ENCODE measurements at places on chromosomes 7 and 10.

DNA sequence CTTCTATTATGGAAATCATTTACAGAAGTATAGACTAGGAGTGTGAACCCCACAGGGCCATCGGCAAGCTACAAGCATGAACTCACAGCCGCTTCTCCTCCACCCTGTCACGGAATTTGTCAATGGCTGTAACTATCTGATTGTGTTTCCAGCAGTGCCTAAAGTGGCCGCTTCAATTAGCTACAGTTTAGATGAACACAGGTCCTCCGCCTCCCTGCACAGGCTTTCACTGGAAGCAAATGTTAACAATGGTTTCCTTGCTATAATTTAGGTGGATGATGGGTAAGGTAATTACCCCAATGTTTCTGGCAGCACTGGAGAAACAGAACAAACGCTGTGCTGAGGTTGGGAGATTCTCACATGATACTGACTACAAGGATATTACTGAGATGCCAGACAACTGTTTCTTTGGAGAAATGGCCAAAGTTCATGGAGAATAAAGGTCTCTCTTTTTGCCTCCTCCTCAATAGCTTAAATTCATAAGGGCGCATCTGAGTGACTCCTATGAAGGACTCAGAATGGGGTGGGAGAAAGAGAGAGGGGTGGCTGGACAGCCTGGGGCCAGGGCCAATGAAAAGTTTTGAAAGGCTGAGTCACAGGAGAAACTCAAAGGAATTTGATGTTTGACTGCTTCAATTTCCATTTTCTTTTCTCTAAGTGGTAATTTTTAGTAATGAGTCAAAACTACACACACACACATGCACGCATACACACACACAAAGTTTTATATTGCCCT lies 78.9 kb downstream of the SVIL start:
- peak; percentile 63 for DNase-seq

GRCh38 chr10:58174831-58175230 lies 92.9 kb downstream of the IPMK start:
- no peak for DNase-seq

GRCh38 chr7:153070141-153070540 lies 310.6 kb downstream of the ACTR3B start:
- DNase-seq, result no peak

DNA sequence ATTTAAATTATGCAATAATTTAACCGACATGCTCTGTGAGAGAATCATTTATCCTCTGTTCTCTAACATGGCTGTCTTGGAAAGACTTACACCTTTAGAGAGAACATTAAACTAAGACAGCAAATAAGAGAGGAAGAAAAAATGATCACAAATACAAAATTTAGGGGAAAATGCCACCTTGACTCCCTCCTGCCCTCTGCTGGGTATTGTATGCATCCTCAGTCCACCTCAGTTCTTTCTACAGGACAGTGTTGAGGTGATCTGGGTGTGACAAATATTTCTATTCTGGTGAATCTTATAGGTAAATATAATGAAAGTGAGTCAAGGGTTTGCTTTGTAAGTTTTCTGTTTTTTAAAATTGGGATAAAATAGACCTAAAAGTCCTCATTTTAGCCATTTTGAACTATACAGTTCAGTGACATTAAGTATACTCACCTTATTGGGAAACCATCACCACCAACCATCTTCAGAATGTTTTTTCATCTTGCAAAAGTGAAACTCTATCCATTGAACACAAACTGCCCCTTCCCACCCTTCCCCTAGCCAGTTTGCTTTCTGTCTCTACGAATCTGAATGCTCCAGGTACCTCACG lies 61.5 kb upstream of the ELMO1 start:
- no peak for DNase-seq

- DNase-seq, result no peak
These were observed 49.9 kb upstream of the VOPP1 start for GRCh38 chr7:55622241-55622640.

DNA sequence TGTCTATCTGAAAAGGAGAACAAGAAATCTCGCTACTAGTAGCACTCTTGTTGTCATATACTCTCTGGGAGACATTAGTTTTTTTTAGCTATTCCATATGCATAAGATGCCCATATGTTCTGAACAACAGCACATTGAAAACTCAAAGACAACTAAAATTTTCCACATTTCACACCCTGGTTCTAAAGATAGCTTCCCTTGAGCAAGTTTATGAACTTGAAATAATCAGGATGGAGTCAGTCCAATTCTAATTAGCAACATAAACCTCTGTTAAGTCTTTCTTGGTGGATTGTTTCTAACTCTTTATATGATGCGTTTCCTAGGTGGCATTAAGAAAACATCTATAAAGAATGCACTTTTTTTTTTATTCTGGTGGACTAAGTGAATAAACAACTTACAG lies 1095.3 kb downstream of the GRM8 start:
- no peak for DNase-seq

DNA sequence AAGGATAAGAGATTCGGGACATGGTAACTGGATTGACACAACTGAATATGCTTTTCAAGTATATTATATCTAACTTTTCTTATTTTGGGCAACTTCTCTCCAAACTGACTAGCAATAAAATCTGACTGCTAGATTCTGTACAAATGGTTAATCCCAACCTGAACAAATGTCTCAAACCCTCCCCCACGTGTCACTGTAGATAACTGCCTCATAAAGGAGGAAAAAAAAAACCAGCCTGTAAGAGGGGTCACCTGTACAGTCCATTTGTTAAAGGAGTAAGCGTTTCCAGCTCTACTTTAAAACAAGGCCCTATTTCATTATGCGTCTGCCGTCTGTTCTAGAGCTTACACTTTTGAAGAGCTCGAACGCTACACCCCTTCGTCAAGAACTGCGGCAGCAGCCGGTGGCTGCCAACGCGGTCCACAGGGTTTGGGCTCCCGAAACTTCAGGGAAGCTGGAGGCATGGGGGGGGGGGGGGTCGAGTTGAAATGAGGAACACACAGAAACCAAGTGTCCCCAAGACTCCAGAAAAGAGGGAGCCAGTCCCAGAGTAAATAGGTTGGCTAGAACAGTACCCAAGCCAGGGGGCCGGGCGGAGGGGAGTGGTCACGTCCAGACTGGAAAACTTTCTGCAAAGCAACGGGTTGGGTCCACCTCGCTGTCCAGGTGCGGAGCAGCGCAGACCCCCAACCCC lies 492 bp downstream of the COG5 start:
- no peak for DNase-seq

- DNase-seq, result no peak
These were observed 120.0 kb upstream of the EGFR start for GRCh38 chr7:54898659-54899340.

DNA sequence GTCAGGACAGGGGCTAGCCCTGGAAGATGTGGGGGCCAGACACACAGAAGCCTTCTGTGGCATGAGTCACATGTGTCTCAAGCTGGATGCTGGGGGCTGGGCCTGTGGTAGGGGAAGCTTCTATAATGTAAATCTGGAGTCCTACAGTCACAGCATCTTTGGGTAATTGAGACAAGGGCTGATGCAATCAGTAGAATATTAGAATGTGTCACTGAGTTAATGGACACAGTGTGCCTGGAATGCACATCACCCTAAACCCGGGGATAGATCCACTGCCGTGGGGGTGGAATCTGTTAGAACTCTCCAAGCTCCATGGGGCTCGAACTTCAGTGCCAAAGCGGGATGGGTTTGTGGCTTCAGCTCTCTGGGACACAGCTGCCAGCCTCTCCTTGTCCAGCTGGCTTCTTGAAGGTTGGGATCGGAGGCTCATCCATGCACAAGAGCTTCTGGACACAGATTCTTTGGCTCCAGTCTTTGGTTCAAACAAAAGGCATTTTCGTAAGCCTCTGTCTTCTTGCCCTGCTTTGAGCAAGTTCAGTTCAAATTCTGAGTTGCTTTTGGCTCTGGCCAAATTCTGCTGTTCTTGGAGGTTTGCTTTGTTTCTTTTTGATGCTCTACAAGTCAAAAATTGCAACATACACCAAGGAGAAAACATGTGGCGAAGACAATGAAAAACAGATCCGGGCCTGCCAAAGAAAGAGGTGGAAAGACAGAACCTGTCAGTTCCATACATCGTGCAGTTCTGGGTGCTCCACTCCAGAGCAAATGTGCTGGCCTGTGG lies 194.8 kb upstream of the ZNF32 start:
- DNase-seq, result no peak

GRCh38 chr10:117924820-117925219 lies 121.9 kb downstream of the RAB11FIP2 start:
- no peak for DNase-seq

GRCh38 chr10:101967713-101968112 lies 88.3 kb downstream of the ARMH3 start:
- no peak for DNase-seq

DNA sequence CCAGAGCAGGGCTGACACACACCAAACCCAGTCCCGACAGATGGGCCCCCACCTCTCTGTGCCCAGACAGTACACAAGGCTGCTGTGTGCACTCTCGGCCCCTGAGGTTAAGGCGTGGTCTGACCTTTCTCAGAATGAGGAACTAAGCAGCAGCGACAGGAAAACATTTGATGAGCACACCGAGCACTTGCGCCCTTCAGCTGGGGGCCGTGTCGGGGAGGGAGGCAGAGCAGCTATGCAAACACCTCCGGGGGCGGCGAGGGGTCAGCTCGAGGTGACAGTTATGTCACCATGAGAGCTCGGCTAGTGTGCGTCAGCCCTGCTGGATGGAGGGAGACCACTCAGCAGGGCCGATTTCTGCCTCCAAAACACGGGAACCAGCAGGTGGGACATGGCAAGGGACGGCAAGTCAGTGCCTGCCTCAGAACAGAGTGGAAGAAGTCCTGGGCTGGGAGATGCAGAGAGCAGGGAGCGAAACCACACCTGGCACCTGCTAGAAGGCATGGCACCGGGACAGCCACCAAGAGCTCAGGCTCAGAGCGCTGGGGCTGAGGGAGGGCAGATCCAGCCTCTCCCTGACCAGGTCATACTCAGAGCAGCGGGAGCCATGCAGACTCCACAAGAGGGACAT lies 57.4 kb downstream of the CHST15 start:
- no peak for DNase-seq

DNA sequence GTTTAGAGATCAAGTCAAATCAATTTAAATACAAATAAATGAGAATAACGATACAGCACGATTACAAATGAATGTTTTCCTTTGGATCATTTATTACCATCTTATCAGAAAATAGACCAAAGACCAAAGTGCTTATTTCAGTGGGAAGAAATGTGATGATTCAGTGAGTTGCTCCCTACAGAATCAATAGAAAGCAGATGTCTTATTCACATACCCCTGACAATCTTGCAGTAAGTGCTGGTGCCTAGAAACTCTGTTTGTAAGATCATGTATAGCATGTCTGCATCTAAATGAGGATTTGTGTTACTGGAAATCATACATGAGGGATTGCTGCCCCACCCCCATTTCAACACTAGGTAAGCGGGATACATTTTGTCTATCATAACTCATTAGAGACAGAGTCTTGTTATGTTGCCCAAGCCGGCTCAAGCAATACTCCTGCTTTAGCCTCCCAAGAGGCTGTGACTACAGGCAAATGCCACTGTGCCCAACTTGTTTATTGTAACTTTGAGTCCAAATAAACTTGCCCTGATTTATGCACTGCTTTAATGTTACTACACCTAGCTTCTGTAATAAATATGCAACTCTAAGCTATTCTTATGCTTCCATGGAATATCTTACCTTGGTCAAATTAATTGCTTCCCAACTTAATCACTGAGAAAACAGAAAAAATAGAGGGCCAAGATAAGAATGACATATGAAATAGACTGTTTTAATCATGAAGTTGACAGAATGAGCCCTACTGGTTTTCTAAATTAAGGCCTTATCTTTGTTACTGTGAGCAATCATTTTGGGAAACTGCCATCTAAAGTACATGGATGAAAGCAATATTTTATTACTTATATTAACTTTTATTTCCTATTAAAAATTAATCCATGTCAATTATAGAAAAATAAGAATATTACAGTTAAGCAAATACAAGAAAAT lies 82.5 kb downstream of the AHR start:
- no peak for DNase-seq

GRCh38 chr10:8416192-8416701 lies 361.8 kb downstream of the GATA3 start:
- DNase-seq, result no peak

DNA sequence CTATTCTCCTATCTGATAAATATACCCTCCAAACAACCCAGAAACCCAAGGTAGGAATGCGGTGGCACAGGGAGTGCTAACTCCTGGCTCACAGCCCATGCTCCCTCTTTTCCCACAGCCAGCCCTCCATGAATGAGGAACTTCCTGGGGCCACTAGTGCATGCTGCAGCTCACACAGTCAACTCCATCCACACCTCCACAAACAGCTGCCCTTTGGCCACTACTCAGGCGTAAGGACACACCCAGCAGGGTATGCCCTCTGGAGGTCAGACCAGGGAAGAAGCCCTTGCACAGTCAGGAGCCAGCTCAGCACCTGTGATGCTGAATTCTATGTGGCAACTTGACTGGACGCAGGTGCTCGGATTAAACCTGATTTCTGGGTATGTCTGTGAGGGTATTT lies 85.2 kb upstream of the PIK3CG start:
- no peak for DNase-seq

- DNase-seq, result no peak
These were observed 37.2 kb upstream of the EPC1 start for GRCh38 chr10:32384171-32384570.

DNA sequence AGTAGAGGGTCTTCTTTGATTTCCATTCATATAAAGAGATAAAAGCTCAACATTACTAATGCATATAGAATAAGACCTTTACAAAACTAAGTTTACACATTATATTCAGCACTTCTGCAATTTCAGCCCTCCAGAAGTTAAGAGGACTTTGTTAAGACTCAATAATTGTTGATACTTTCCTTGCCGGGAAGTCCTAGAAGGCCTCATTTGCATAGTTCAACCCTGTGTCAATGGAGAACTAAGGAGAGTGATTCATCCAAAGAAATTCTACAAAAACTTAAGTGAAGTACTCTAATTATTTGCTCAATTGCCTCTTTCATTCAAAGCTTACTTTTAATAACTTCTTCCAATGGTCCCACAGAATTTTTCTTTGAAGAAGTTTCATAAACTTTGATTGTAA lies 1060.3 kb upstream of the CELF2 start:
- no peak for DNase-seq

DNA sequence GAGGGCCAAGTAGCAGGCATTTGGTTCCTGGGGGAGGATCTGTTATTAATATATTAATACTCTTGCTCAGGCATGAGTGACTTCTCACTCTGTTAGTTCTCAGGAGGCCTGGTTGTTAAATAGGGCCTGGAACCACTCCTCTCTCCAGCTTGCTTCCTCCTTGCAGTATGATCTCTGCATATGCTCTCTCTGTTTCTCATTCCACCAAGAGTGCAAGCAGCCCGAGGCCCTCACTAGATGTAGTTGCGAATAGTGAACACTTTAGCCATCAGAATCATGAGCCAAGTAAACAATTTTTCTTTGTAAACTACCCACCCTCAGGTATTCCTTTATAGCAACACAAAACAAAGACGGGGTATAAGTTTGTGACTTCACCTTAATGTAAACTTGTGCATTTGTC lies 784.3 kb downstream of the DNAJB9 start:
- DNase-seq, result no peak

GRCh38 chr7:91416155-91416865 lies 152.1 kb downstream of the FZD1 start:
- no peak for DNase-seq
